ENCODE measurements at places on chromosomes 3 and 15.

GRCh38 chr3:14473411-14473891, 66.7 kb downstream of the GRIP2 start:
- DNase-seq = no peak

DNA sequence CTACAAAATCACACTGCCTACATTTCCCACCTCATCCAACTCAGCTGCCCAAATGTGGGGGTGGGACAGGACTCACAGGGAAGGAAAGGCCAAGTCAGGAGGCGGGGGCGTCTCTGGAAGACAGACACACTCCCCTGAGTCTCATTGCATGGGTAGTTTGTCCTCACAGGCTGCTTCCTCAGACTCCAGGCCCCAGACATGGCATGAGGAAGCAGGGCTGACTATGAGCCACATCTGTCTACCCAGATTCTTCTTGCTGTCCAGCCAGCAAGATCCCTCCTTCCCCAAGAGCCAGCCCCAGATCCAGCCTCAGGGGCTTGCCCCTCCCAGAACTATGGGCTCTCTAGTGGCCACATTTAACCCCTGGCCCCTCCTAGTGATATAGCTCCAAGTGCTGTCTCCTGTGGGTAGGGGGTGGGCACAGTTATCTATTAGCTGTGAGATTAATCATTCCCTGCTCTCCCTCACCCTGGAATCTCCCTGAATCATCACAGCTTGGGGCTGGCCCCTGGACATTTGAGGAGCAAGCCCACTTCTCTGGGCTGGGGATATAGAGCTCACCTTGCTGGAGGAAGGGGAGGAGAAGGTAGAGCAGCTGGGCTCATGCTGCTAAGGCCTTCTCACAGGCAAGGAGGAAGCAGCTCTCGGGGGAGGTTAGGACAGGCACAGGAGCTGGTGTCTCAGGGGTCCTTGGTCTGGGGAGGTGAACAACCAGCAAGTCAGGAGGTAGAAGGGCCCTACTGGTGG, 2.1 kb upstream of the CCDC33 start:
- DNase-seq = no peak

DNA sequence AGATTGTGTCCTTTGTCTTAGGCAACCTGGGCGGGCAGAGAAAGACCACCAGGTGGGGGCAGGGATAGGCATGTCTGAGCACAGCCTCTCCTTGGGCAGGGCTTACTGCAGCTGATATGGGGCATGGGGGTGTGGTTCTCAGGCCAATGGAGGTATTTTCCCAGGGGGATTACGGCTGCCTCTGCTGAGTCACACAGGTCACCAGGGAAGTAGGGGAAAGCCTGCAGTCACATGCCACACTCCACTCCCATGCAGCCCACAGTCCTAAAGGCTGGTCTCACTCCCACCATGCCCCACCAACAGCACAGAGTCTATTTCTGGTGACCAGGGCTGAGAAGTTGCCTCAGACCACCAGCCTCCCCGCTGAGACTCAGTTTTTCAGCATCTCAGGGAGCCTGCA, 466.4 kb downstream of the DIPK2A start:
- no peak for DNase-seq

DNA sequence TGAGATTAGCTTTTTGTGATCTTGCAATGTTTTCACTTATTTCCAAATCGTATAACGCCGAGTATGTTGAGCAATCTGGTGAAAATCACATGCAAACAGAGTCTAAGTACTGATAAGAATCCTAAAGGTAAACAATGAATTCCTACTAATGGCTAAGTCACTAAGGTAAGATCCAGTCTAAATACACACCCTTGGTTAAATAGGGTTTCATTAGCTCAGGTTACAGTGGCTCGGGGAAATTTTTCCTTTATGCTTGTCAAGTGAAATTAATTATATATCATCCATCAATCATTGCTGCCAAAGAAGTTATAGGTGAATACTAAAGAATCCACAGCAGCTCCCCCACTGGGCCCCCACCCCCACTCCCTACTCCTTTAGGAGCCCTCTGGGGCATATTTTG, 139.3 kb downstream of the SOX2 start:
- DNase-seq = no peak

GRCh38 chr3:148227534-148227933, 470.2 kb upstream of the AGTR1 start:
- DNase-seq = no peak

- no peak for DNase-seq
Observed at GRCh38 chr15:92448370-92448769, 54.7 kb downstream of the ST8SIA2 start.

GRCh38 chr3:105826778-105827634, 41.8 kb downstream of the CBLB start:
- DNase-seq = peak; percentile 91

DNA sequence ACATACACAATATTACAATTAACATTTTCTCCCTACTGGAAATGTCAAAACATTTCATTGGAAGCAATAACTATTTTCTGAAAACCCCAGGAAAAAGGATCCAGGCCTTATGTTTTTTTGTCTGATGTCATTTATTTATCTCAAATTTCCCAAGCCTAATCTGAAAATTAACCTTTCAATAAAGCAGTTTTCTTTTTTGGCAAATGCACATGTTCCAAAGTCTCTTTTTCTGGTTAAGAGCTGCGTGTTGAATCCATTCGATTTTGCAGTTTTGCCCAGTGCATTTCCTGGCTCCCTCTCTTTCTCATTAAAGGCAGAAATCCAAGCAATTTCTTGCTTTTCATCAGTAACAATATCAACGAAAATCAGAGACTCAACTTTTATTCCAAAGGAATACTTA, 222.3 kb downstream of the NR1D2 start:
- no peak for DNase-seq

GRCh38 chr3:111212511-111212910, 140.9 kb downstream of the NECTIN3 start:
- DNase-seq = no peak

DNA sequence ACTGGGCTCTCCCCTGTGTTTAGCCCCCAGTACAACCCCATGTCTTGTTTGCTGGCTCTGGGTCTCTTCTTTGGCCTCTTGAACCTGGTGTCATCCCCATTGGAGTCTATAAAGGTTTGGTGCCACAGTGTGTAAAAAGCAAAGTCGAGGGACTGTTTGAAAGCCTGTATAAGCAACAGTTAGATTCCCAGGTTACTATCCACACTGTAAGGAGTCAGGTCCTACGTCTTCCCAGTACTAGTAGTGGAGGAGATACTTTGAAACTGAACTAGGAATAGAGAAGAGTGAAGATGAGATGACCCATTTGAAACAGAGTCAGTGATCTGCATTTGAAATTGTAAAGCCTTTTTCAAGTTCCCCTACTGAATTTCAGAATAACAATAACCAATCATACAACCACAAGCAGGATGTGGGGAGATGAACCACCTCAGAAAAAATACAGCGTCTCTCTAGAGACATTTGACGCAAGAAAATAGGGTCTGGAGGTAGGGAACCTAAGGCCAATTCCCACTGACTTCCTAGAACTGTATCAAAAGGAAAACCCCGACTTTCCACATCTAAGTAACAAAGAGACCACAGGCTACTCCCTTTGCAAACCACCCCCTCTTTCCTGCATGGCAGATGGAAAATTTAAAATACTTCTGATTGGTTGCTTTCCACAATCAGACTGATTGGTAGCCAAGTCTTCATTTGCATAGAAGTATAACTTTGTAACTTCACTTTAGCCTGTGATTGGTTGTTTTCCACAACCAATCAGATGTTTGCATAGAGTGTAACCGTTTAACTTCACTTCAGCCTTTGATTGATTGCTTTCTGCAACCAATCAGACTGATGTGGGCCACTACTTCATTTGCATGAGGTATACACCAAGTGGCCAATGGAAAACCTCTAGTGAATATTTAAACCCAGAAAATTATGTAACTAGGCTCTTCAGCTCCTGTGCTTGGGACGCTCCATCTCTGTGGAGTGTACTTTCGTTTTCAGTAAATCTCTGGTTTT, 49.9 kb upstream of the NEDD4 start:
- DNase-seq = peak; percentile 27

Measured in cardiac fibroblast (primary cell).